Mesothelial cell of epicardium (in vitro differentiated cells): ENCODE measurements at places on chromosomes 1 and 21. TPM values are rescaled to one million over a fixed set of nuclear protein-coding genes. Genes with fewer than 3 reads are reported as not detected.

SYF2 gene
- total RNA-seq = 32.3 to 37.7 TPM (median 36.9 TPM) in 3 replicates

MGST3 gene
- 126 to 130 TPM (median 126 TPM) in 3 replicates for total RNA-seq

SH2D2A gene
- 0.58 to 2.1 TPM (median 0.89 TPM) in 3 replicates for total RNA-seq

AADACL3 gene
- total RNA-seq = not detected in 3 replicates

EPRS1 gene
- total RNA-seq = 76.9 to 80.7 TPM (median 78.0 TPM) in 3 replicates

MYCL gene
- 25.0 to 27.2 TPM (median 25.5 TPM) in 3 replicates for total RNA-seq

RNU1-1 gene
- total RNA-seq = 3,774 to 3,945 TPM (median 3,937 TPM) in 3 replicates

CD1C gene
- not detected in 3 replicates for total RNA-seq

OLFML2B gene
- 4.4 to 4.8 TPM (median 4.8 TPM) in 3 replicates for total RNA-seq

ELAPOR1 gene
- 0.34 to 0.86 TPM (median 0.80 TPM) in 3 replicates for total RNA-seq

FRRS1 gene
- total RNA-seq = 19.5 to 22.5 TPM (median 20.4 TPM) in 3 replicates

SPATA21 gene
- 0.16 to 0.20 TPM in 2 of 3 replicates, not detected in the other for total RNA-seq

- no peak for DNase-seq
These were observed 657.6 kb downstream of the LMO4 start for GRCh38 chr1:87986130-87986866.

DNA sequence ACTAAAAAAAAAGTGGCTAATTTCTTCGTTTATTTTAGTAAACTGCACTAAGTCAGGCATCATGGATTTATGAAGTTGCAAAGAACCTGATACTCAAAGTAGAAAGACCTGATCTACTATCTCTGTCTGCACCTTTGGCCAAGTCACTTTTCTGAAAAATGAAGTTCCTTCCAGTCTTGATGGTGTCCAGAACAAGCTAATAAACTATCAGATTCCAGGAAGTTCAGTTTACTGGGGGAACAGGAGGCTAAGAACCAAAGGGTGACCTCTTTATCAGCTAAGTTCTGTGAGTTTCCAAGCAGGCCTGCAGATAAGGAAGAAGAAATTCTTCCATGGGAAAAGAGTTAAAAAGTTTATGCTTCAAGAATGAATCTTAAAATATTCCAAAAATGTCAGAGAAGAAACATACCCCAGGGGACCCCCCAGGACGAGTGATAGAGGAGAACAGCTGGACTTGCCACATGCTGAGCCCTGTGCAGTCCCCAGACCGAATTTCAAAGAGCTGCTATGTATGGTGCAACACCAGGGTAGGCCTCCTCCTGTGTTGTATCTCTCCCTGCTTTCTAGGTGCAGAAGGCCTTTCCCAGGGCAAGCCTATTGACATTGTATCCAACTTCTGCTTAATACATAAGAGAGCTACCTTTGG, 72.8 kb upstream of the FGGY start:
- no peak for DNase-seq

- no peak for DNase-seq
These were observed 23.3 kb downstream of the SLC6A17 start for GRCh38 chr1:110173466-110174105.

GRCh38 chr1:109785446-109786111, 21.9 kb upstream of the EPS8L3 start:
- DNase-seq = no peak

- DNase-seq = no peak
These were observed 753.1 kb downstream of the NCAM2 start for GRCh38 chr21:21751286-21751685.

GRCh38 chr21:46097336-46098293, at the start of gene COL6A2:
TSS of gene COL6A2 (plus strand) at chr21:46098112.
- DNase-seq = peak; percentile 56

GRCh38 chr1:216665406-216665805, 57.8 kb downstream of the ESRRG start:
- no peak for DNase-seq

GRCh38 chr1:175862408-175862807, 119.0 kb upstream of the TNR start:
- DNase-seq = no peak

GRCh38 chr1:43936431-43937151, 3.0 kb downstream of the ARTN start:
- peak; percentile 50 for DNase-seq

GRCh38 chr1:211378844-211379243, 52.2 kb downstream of the TRAF5 start:
- no peak for DNase-seq

GRCh38 chr1:116411784-116412479, 38.9 kb downstream of the ATP1A1 start:
- DNase-seq = no peak

GRCh38 chr1:201713086-201713810, 115.7 kb upstream of the IPO9 start:
- DNase-seq = no peak

- no peak for DNase-seq
These were observed 266.2 kb upstream of the PLXNA2 start for GRCh38 chr1:208510192-208510952.

DNA sequence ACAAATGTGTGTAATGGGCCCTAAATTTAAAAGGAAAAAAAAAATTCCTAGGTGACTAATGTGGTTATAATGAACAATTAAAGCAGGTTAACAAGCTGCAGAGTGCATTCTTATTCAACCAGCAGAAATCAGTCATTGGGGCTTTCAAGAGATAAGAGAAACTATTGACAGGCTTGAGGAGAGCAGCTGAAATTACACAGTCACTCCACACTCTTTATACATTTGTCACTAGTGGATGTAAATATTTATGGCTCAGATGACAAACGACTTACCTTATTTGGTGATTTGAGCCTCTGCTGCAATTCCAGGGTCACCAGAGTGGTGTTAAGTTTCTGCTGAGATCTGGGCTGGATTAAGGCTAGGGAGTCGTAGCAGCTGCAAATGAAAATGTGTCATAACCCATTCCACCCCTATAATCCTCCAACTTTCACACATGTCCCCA, 896.3 kb downstream of the TTLL7 start:
- DNase-seq = no peak

DNA sequence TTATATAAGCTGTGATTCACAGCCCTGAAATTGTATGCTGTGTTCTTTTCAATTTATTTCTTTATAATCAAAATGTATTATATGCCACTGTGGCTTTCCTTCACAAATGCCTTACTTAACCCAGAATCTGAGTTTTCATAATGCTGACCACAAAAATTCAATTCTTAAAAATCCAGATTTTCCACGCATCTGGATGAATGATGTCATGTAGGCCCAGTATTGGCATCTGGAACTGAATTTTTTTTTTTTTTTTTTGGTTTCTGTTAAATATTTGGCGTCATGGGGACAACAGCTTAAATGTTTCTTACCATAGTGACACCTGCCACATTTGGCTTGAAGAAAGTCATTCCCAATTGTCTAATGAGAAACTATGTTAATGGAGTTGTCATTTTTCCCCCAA, 296.8 kb downstream of the TM2D1 start:
- DNase-seq = no peak
